ENCODE measurements at places on chromosomes 3 and 15.

GRCh38 chr3:59818033-59818918, 768.5 kb upstream of the CFAP20DC start:
- H3K27me3 ChIP-seq, result no peaks in the 10 kb centered on the region
- H3K4me3 ChIP-seq, result no peak overlapping the region
- no peak for DNase-seq
- peak overlapping the region; percentile 59 for H3K27ac ChIP-seq
- H3K4me1 ChIP-seq, result peaks cover 5% of the 10 kb centered on the region

DNA sequence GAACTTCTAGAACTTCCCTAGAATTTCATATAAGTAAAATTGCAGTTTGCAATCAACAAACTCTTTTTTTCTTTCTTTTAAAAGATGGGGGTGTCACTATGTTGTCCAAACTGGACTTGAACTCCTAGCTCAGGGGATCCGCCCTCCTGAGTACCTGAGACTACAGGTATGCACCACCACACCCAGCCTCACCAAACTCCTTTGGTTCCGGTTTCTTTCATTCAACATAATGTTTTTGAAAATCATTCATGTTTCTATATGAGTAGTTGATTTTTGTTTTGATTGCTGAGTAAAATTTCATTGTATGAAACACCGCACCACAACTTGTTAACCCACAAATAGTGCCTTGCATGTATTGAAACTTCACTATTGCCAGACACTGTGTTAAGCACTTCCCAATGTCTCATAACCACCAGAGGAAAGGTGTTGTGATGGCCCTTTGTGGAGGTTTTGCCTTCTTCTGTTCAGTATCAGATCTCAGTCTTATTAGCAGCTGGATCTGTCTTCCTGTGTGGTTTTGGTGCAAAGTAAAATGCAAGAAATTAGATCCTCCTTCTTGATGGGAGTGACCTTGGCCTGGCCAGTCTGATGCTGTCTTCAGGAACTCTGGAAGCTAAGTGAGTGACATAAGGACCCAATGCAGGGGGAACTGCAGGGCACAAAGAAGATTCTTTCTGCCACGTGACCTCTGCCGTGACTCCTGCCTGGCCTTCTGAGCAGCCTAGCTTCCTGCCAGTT, 78.8 kb upstream of the UBE2E1 start:
- no peak overlapping the region for H3K27ac ChIP-seq
- H3K27me3 ChIP-seq, result no peaks in the 10 kb centered on the region
- peaks cover 6% of the 10 kb centered on the region for H3K4me1 ChIP-seq
- H3K4me3 ChIP-seq, result no peak overlapping the region
- DNase-seq, result no peak
- H3K36me3 ChIP-seq, result no peaks in the 10 kb centered on the region

DNA sequence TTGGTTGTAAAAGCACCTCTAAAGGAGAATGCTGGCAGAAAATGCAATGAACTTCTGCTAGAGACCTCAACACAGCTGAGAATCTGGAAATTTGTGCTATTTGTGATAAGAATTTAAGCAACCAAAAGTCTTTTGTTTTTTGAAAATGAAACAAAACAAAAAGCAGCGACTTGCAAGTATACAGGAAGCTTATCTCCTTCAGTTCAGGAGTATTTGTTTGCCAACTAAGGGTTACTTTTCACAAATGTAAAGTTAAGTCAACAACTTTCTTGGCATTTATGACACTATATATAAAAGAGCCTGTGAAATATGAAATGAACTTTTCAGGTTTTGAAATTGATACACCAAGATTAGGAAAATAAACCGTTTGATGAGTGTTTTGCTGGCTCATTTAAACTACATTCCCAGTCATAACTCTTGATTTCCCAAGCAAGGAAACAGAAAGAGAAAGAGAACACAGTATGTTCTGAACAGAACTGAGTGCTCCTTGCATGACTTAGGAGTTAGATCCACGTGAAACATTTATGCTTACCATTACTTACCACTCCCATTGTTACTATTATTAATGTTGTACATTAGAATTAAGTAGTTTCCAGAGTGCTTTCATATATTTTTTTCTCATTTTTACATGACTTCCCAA, 92.3 kb upstream of the COL8A1 start:
- no peak for DNase-seq
- no peak overlapping the region for H3K4me3 ChIP-seq
- no peaks in the 10 kb centered on the region for H3K27me3 ChIP-seq
- no peak overlapping the region for H3K27ac ChIP-seq
- H3K36me3 ChIP-seq, result no peaks in the 10 kb centered on the region
- H3K4me1 ChIP-seq, result peaks cover 8% of the 10 kb centered on the region

GRCh38 chr3:189797103-189797750, 166.0 kb downstream of the TP63 start:
- no peaks in the 10 kb centered on the region for H3K4me1 ChIP-seq
- no peaks in the 10 kb centered on the region for H3K27me3 ChIP-seq
- no peaks in the 10 kb centered on the region for H3K36me3 ChIP-seq

GRCh38 chr3:162666835-162667234, 1170.2 kb downstream of the OTOL1 start:
- H3K27ac ChIP-seq, result no peak overlapping the region
- H3K4me1 ChIP-seq, result no peaks in the 10 kb centered on the region
- H3K4me3 ChIP-seq, result no peak overlapping the region
- H3K27me3 ChIP-seq, result no peaks in the 10 kb centered on the region
- H3K36me3 ChIP-seq, result no peaks in the 10 kb centered on the region
- DNase-seq, result no peak

GRCh38 chr15:66800584-66801235, 98.7 kb downstream of the SMAD6 start:
- peaks cover 2% of the 10 kb centered on the region for H3K27me3 ChIP-seq
- no peak overlapping the region for H3K4me3 ChIP-seq
- DNase-seq, result no peak
- H3K27ac ChIP-seq, result no peak overlapping the region

GRCh38 chr3:153260681-153261080, 98.7 kb downstream of the RAP2B start:
- H3K27ac ChIP-seq, result no peak overlapping the region
- no peak for DNase-seq
- H3K4me3 ChIP-seq, result no peak overlapping the region
- H3K36me3 ChIP-seq, result peaks cover 2% of the 10 kb centered on the region
- H3K27me3 ChIP-seq, result no peaks in the 10 kb centered on the region
- H3K4me1 ChIP-seq, result peaks cover 7% of the 10 kb centered on the region

DNA sequence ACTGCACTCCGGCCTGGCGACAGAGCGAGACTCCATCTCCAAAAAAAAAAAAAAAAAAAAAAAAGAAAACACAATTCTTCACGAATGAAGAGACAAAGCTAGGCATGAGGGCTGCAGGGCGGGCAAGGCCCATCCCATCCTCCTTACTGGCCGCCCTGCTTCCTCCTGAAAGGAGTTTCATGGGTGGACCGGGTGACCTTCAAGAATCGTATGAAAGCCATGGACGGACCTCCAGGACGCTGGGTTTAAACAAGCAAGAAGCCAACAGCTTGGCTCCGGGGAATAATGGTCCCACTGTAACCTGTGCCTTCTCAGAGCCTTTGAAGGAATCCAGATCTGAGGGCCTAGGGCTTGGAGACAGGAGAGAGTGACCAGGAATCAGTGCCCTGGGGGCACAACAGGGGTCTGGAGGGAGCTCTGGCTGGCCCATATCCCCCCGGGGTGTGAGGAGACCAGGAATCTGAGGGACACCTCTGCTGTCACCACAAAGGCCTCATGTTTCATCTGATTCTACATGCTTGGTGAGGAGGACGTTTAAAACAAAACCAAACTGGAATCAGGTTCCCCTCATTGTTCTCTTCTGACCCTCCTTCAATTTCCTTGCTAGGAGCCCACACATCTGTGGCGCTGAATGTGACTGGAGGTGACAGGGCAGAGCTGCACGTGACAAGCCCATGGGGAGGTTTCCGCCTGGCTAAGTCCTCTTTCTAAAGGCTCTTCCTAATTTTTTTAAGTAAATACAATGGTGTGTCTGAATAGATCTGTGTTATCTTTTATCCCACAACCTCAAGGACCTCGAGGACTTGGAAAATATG, 46.1 kb downstream of the WHAMM start:
- no peak overlapping the region for H3K4me3 ChIP-seq
- H3K36me3 ChIP-seq, result no peaks in the 10 kb centered on the region
- H3K4me1 ChIP-seq, result peaks cover 20% of the 10 kb centered on the region
- no peaks in the 10 kb centered on the region for H3K27me3 ChIP-seq
- DNase-seq, result no peak
- no peak overlapping the region for H3K27ac ChIP-seq

- no peak for DNase-seq
- no peaks in the 10 kb centered on the region for H3K4me1 ChIP-seq
- H3K4me3 ChIP-seq, result no peak overlapping the region
- H3K27me3 ChIP-seq, result peaks cover 4% of the 10 kb centered on the region
- H3K27ac ChIP-seq, result no peak overlapping the region
- no peaks in the 10 kb centered on the region for H3K36me3 ChIP-seq
These were observed 3.1 kb downstream of the CCDC33 start for GRCh38 chr15:74239051-74239705.

DNA sequence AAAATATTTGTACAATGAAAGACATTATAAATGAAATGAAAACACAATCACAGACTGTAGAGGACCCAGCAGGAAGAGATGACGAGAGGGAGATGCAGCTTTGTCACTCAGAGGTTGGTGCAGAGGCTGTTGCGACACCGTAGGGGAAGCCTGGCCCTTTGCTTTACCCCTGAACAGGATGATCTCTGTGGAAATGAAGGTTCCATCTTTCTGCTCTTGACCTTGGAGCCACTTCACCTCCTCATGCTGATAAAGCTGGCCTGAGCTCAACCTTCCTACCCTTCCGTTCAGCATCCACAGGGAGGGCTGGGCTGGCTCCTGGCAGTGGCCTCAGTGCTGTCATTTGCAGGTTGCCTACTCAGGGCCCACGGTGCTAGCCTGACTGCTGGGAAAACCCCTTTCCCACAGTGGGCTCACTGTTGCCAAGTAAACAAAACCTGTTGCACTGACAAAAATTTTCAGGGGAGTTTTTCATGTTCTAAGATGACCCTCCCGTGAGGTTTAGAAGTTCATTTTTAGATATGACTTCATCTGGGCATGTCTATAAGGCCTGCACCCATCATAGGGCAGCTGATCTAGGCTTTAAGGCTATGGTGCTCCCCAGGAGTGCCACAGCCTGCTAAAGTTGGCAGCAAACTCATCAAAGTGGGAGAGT, 3.0 kb upstream of the CD80 start:
- peak; percentile 15 for DNase-seq
- peak overlapping the region; percentile 69 for H3K27ac ChIP-seq
- H3K36me3 ChIP-seq, result peaks cover 8% of the 10 kb centered on the region
- H3K27me3 ChIP-seq, result peaks cover 9% of the 10 kb centered on the region

DNA sequence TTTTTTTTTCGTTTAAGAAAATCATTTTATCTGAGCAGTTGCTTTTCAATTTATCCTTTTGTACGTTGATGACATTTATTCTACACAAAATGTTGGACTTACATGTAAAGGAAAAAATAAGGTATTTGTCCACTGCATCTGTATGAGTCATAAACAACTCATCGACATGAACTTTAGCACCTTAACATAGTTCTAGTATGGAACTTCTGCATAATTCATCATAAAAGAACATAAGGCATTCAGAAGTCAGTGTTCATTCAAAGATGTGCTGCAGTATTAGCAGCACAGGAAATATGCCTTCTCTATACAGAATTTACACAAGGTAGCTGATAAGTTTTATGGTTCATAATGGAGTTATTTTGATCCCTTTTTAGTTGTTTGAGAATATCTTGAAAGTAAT, 801.6 kb downstream of the CADM2 start:
- DNase-seq, result no peak
- H3K27me3 ChIP-seq, result no peaks in the 10 kb centered on the region
- no peak overlapping the region for H3K27ac ChIP-seq
- no peaks in the 10 kb centered on the region for H3K36me3 ChIP-seq
- no peaks in the 10 kb centered on the region for H3K4me1 ChIP-seq

Data from activated CD4-positive, alpha-beta T cell treated with anti-CD3 and anti-CD28 coated beads, Interleukin-2, amount 10 ng/mL, durations not matched to agents 7 days and 5 days (primary cell).